GM23338 (cell line): ENCODE measurements at places on chromosomes 7 and 10. TPM values are rescaled to one million over a fixed set of nuclear protein-coding genes. Genes with fewer than 3 reads are reported as not detected.

DNA sequence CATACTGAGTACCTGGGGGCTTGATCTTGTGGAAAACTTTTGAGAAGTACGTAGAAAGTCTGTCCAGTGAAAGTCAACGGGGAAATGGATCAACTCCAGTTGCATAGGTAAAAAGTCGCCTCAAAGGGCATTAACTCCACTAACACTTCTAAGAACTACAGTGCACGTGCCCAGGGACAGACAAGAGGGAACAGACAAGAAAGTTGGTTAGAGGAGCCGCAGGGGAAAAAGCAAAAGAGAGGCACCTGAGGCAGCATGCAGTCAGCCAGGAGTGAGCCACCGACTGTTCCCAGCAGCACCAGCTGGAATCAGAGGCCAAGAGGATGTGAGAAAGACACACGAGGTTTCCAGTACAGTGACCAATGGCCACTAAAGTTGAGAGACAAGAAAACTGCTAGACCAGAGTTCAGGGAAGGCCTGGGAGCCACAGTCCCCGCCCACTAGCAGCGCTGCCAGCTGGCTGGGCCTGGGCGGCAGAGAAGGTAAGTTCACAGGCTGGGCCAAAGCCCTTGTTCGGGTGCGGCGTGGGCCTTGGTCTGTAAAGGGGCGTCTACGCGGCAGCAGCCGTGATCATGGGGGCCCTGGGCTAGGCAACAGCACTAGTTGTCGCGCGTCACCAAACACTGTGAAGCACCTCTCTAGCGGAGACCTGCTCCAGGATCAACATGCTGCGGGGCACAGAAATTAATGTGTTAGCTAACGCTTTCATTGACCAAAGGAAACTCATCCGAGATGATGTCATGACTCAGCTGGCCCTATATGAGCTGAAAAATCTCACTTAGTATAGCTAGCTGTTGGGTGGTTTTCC is 14.0 kb downstream of the ITGB1 start:
- DNase-seq = peak; percentile 64

DNA sequence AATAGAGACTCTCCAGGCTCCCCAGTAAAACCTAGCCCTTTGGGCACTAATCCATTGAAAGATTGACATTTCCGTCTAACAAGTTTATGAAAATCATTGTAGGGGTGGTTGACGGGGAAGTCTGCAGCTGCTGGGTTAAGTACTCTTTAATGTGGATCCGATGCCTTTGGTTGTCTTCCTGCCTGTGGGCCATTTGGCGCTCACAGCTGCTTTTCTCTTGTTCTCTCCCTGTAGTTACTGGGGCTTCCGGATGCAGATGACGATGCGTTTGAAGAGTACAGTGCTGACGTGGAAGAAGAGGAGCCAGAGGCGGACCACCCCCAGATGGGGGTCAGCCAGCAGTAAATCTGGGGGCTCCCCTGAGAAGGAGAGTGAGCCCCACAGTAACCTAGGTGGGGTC is 22.4 kb downstream of the MTURN start:
- DNase-seq = no peak

The ECHS1 gene
- total RNA-seq = 87.8 and 92.1 TPM in 2 replicates

- no peak for DNase-seq
Measured at GRCh38 chr10:37146443-37146842, 21.0 kb downstream of the ANKRD30A start.

DNA sequence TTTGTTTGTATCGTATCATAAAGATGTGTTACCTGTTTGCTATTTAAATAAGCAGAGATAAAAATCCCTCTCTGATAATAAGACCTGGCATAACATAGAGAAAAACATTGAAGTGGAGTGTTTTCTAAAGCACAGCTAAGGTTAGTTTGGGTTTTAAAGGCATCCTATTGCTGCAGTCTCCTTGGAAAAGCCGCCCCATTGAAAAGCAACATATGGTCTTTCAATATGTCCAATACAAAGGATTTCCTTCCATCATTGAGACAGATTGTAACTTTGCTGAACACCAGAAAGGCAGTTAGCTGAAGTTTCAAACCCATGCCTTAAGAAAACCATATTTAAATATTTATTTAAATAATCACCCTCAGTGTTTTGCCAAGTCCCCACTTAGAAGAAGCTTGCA is 898.5 kb upstream of the KCND2 start:
- DNase-seq = no peak

DNA sequence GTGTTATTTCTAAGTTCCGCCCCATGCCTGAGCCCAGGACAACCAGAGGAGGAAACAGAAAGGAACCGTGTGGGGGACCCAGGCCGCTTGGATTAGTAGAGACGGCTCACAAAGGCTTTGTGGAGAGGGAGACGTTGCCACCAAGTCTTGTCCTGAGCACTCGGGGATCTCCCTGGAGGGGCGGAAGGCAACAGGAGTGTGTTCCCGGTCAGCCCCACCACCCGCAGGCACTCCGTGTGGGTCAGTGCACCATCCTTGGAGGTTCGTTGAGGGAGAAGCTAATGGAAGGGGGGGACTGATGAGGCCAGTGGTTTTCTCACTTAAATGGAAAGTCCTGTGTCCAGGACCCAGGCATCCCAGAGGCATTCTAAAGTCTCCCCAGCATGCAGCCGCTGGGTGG is 26.7 kb upstream of the EN2 start:
- no peak for DNase-seq

DNA sequence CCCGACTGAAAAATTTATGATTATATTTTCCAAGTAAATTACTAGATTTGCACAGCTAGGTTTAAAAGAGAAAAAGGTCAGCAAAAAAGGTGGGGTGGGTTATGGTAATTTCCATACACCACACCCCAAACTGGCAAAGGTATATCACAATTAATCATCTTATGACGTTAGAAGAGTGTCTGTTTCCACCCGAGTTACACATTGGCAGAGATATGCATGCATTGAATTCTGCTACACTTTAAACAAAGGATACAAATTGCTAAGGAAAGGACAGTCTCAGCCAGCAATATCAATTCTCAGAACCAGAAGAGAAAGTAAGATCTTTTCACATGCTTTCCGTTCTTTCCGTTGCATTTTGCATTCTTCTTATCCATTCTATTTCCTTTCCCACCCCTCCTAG is 843.3 kb downstream of the GATA3 start:
- DNase-seq = no peak

GRCh38 chr7:82289152-82289535 is 154.4 kb downstream of the CACNA2D1 start:
- DNase-seq = no peak

DNA sequence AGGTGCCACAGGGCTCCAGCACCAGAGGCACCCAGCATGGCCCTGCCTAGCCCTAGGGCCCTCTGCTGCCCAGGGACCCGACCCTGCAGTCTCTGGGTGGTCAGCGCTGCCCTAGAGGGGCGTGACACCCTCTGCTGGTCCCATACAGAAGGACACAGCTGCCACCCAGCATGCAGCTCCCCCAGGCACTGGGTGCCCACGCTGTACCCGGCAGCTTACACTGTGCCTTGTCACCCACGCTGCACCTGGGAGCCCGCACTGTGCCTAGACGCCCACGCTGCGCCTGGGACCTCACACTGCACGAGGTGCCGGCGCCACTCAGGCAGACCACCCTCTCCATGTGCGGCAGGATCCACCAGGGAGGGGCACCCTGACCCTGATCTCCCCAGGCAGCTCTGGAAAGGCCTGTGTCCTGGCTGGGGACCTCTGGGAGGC is 55.2 kb downstream of the PWWP2B start:
- no peak for DNase-seq

DNA sequence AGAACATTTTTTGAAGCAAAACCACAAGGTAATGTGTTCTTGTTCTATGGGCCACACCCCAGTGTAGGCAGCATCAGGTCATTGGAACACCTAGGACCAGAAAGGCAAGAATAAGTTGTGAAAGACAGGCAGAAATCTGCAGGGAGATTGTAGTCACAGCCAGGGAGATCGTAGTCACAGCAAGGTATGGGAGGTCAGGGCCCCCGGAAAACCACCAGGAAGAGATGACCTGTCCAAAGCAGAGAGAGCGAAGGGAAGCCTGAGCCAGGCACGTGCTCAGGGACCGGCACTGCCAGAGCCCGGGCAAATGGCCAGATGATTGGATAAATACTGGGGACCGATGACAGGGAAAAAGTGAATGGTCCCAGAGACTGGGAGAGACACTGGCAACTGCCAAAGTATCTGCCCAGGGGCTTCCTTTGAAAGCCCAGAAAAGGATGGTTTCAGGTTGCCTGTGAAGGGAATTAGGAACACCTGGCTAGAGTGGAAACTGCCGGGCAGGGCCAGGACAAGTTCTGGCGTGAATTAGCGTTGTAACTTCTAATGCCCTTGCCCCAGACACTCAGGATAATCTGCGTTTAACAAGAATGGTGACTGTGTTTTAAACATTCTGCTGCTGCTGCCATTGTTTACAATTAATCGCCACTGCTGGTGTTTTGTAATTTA is 3.9 kb upstream of the NOBOX start:
- DNase-seq = peak; percentile 38

DNA sequence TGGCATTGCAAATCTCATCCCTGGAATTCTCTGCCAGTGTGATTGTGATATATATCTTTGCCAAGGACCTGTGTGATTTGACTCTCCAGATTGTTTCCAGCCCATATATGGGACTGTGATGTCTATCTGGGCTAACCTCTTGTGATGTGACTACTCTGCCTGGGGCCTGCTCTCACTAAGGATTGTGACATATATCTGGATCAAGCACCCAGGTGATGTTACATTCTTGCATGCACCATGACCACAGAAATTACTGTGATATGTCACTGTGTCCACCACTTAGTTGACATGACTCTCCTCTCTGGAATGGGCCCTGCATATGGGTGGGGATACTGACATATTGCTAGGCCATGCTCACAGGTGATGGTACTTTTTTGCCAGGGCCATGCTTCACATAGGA is 86.6 kb downstream of the ZNF736 start:
- DNase-seq = no peak

DNA sequence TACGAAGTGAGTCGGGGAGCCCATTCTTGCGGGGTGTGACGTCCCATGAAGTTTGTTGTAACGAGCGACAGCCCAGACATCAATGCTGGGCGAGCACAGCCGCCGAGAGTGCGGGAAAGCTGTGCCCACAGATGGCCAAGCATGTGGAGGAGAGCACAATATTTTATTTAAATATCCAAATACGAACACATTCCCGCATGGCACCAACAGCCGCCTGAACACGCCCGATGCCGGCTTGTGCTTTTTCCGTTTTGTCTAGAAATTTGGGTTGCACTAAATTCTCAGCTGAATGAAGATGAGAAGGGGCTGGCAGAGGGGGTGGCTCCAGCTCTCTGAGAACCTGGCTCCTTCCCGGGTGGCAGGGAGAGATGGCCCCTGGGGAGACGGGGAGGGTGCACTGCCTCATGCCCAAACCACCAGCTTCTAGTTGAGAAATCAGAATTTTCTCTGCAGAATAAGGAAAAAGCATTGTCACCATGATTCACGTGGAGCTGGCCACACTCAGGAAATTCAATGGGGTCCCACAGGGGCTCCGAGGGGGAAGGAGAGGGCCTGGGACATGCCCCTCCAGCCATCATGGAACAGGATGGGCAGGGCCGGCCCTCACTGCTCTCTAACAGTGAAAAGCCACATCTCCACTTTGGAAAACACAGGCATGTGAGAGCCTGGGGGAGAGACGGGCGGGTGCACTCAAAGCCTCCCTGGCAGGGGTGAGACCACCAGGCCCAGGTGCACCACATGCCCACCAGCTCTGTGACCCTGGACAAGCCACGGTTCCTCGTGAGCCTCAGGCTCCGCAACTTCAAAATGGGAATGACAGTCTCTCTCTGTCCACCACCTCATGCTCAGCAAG is 48.3 kb downstream of the EBF3 start:
- DNase-seq = no peak

The PROSER2 gene
- total RNA-seq = 5.6 and 10.8 TPM in 2 replicates

- DNase-seq = no peak
Measured at GRCh38 chr10:102549549-102549948, 45.8 kb downstream of the SUFU start.

- DNase-seq = no peak
Measured at GRCh38 chr10:97179311-97179710, 6.4 kb downstream of the SLIT1 start.

DNA sequence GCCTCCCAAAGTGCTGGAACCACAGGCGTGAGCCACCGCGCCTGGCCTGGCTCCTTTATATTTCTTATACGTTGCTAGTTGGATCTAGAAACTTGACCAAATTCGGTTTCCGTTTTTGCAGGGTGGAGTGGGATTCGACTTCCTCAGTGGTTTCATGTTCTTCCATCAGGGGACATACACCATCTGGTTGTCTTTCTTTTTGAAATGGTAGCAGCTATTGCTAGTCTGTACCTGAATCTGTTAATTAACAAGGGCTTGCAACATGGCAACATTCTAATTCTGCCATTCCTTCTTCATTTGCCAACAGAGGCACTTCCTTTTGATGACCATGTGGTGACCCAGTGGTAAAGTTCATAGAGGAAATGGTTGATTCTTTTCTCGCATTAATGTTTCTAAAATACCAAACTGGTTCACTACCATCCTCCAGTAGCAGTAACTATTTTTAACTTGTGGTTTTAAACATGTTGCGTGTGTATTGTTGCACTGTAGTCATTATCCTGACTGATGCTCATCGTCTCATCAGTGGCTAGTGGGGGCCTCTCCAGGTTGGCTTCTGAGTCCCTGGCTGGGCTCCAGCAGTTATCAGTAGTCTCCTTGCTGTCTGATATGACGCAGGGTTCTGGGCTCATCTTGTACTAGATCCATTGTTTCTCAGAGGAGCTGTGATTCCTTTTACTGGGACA is 159.2 kb downstream of the RGS10 start:
- no peak for DNase-seq

- no peak for DNase-seq
Measured at GRCh38 chr7:2018569-2019460, 213.9 kb downstream of the MAD1L1 start.

GRCh38 chr7:151117565-151117964 is 31.3 kb downstream of the AGAP3 start:
- no peak for DNase-seq

DNA sequence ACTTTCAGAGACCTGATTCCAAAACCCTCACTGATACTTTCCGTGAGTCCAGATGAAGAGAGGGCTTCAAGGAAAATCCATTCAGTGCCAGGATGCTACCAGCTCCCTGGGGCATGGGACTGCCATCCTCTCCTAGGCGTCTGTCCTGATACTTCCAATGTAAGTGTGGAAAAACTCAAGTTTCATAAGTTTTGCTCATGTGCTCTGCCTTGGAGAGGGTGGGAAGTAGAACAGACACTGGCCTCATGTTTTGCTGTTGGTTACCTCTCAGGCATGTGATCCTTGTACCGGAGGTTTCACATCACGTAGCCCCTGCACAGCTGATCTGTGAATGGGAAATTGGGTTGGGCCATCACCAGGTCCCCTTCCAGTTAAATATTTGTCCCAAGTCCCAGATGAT is 517.1 kb downstream of the RPS24 start:
- no peak for DNase-seq

- no peak for DNase-seq
Measured at GRCh38 chr10:113618338-113618737, 45.5 kb downstream of the NRAP start.

DNA sequence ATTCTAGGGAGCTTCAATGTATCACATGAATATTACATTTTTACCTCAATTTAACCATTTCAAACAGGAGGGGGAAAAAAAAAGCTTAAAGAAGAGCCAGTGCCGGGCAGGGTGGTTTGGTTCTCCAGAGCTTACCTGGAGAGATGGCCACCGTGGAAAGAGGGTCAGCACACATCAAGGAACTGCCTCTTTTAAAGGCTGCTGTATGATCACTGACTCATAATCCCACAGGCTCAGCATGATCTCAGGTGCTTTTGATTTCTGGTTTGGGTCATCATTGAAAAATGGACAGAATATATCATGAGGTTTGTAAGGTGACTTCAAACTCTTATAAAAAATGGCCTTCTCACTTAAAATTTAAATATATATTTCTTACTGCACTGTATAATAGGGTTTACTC is 67.5 kb upstream of the MDFIC start:
- DNase-seq = no peak
